ENCODE measurements at places on chromosomes 3 and 15.

- no peak for DNase-seq
These were observed 154.3 kb upstream of the BHLHE40 start for GRCh38 chr3:4824926-4825325.

DNA sequence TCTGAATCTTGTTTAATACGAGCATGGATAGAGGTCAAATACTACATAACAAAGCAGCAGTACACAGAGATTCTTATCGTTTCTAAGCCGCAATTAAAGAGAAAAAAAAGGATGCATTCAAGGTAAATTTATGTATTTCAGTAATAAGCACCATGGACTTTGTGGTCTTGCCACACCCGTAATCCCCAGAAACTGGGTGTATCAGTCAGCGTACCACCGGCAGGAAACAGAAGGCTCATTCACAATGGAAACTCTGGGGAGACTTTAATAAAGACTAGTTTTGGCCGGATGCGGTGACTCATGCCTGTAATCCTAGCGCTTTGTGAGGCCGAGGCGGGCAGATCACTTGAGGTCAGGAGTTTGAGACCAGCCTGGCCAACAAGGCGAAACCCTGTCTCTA is 81.9 kb upstream of the ZNF280D start:
- DNase-seq: no peak

GRCh38 chr15:44570361-44570760 is 33.4 kb downstream of the EIF3J start:
- DNase-seq: no peak

- no peak for DNase-seq
These were observed 533.2 kb upstream of the GBE1 start for GRCh38 chr3:82294609-82295008.

DNA sequence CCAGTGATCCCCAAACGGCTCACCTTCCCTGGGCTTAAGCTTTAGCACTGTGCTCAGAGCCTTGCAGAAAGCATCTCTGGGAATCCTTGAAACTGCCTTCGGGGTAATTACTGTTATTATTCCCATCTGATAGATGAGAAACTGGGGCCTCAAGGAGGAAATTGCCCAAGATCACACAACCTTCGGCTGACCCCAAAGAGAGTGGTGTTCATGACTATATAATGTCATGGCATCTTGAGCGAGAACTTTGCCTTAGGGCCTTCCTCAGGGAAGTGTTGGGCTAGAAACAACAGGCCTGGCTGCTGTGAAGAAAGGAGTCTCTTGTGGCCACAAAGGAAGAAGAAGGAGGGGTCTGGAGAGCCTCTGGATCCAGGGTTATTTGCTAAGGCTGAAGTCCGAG is 388.7 kb upstream of the CFAP20DC start:
- DNase-seq: no peak

- DNase-seq: no peak
These were observed 221.4 kb downstream of the THSD4 start for GRCh38 chr15:71336671-71337070.

DNA sequence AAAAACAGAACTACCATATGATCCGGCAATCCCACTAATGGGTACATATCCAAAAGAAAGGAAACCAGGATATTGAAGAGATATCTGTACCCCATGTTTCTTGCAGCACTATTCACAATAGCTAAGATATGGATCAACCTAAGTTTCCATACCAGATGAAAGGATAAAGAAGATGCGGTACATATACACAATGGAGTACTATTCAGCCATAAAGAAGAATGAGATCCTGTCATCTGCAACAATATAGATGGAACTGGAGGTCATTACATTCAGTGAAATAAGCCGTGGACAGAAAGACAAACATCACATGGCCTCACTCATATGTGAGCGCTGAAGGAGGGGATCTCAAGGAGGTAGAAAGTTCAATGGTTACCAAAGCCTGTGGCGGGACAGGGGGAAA is 3.0 kb downstream of the SLC41A3 start:
- DNase-seq: no peak
